ENCODE measurements at places on chromosomes 1 and 21. TPM values are rescaled to one million over a fixed set of nuclear protein-coding genes. Genes with fewer than 3 reads are reported as not detected.

Gene BATF3
- total RNA-seq: 2.6 TPM

Gene SUSD4
- 2.8 TPM for total RNA-seq

Gene ERG
- 1.5 TPM for total RNA-seq

Gene LRRC71
- not detected for total RNA-seq

Gene LCE1A
- not detected for total RNA-seq

Gene HUNK
- total RNA-seq: not detected

Gene NCF2
- total RNA-seq: 9.3 TPM

Gene HHIPL2
- total RNA-seq: not detected

Gene DISP1
- total RNA-seq: 2.9 TPM

Gene ACADM
- total RNA-seq: 12.6 TPM

Gene SPRR2B
- not detected for total RNA-seq

Gene TRNAU1AP
- total RNA-seq: 29.8 TPM

Gene NR1I3
- not detected for total RNA-seq

Gene RPTN
- not detected for total RNA-seq

Gene TMCO4
- 18.7 TPM for total RNA-seq

Gene TFF1
- total RNA-seq: not detected

All from CD4-positive, CD25-positive, alpha-beta regulatory T cell (primary cell).